ENCODE measurements at places on chromosomes 7 and 10.

GRCh38 chr7:151992375-151992774 is 33.1 kb upstream of the GALNT11 start:
- peak; percentile 11 for DNase-seq

DNA sequence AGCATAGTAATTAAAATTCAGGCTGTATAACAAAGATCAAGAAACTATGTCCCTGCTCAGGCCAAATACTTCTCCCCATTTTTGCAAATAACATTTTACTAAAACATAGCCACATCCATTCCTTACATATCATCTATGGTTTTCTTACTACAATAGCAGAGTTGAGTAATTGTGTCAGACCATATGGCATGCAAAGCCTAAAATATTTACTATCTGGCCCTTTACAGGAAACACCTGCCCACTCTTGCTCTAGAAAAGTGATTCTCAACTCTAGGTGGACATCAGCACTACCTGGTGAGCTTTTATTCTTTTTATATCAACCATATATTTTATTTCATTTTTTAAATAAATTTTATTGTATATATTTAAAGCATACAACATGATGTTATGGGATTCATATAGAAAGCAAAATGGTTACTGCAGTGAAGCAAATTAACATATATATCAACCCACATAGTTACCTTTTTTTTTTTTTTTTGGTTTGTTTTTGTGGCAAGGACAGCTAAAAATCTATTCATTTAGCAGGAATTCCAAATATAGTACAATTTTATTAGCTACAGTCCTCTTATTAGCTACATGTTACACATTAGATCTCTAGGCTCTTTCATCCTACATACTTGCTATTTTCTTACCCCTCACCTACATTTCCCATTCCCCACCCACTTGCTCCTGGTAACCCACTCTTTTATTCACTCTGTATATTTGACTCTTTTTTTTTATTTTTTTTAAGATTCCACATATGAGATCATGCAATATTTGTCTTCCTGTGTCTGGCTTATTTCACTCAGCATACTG is 19.6 kb downstream of the ABI1 start:
- no peak for DNase-seq

- DNase-seq = no peak
These were observed at the start of gene JAKMIP3 for GRCh38 chr10:132065491-132066105. Gene JAKMIP3, plus strand, starts transcription at chr10:132065946. Its CDS starts 38,863 bp downstream, at chr10:132104809.

DNA sequence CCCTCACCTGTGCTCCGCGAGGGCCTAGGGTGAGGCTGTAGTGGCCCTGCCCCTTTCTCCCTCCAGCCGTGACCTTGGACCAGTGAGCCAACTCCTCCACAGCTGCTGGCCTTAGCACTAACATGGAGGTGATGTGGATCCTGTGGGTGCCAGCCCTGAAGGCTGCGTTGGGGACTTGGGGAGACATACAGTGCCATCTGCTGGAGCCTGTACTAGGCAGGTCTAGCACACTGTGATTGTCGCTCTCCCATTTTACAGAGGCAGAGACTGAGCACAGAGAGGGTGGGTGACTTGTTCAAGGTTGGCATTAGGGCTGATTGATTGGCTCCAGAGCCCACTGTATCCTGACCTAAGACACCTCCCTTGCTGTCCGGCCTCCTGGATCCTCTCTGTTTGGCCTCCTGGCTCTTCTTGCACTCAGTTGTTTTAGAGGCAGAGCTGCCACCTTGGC is 37.6 kb downstream of the PRF1 start:
- no peak for DNase-seq

- DNase-seq = no peak
These were observed 8.6 kb downstream of the TMEM168 start for GRCh38 chr7:112781558-112781957.

DNA sequence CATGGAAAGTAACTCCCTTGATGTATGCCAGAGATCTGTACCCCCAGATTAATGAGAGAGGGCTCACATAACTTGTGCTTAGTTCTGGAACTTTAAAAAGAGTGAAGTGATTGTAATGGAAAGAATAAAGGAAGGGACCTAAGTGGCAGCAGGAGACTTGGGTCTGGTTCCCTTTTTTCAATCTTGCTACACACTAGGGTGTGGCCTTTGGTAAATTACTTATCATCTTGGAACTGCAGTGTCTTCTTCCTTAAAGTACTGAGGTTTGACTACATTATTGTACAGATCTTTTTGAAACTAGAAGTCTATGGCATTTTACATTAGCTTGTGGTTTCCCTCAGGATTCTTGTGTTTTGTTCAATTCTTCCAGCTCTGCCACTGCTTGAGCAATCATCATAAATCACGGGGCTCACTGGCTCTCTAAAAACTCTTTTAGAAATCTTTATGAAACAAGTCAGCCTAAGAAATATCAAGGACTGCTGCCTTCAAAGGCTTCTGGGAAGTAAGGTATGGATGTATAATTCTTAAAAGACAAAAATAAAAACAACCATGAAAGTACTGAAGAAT is 22.5 kb upstream of the CHRM2 start:
- DNase-seq = no peak

GRCh38 chr7:88700725-88701124 is 58.8 kb upstream of the ZNF804B start:
- no peak for DNase-seq

DNA sequence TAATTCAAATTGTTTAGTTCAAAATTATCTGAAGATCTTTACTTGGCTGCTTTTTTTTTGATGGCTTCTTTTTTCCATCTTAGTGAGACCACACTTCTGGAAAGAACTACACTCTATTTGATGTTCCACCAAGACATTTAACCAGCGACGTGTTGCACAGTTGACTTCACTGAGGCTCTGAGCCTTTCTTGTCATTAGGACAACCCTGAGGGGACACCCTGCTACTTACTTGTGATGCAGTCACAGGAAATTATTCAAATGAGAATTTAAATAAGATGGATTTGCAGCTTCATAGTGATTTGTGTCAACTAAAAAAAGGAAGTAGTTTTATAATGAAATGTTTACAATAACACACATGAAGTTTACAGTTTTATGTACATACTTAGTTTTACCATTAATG is 25.6 kb upstream of the PIK3CG start:
- no peak for DNase-seq

GRCh38 chr10:61612009-61612408 is 50.7 kb upstream of the CABCOCO1 start:
- DNase-seq = no peak

DNA sequence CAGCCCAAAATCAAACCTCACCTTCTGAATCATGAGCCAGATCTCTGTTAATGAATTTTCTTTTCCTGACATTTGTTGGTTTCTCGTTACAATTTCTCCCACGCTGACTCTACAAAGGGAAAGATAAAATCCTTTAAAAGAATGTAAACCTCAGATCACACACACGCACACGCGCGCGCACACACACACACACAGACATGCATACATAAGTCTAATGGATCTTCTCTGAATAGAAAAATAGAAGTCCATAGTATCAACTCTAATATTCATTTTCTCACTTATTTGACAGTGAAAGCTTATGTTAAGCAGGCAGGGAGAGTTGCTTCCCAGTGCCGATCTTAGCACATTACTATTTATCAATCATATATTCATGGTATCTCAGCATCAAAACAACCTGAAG is 1.4 kb downstream of the ETV1 start:
- no peak for DNase-seq

DNA sequence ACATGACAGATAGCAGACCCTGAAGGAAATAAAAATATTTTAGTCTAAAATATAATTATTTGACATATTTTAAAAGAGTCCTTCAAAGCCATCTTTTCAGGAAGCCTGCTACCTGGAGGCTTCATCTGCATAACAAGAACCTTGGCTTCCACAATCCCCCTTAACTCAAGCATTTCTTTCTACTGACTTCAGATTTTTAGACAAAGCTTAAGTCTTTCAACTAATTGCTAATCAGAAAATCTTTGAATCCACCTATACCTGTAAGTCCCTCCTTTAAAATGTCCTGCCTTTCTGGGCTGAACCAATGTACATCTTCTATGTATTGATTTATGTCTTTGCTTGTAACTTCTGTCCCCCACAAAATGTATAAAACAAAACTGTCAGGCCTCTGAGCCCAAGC is 23.5 kb upstream of the PRF1 start:
- DNase-seq = no peak

GRCh38 chr10:72322280-72323058 is 32.2 kb downstream of the DNAJB12 start:
- no peak for DNase-seq

DNA sequence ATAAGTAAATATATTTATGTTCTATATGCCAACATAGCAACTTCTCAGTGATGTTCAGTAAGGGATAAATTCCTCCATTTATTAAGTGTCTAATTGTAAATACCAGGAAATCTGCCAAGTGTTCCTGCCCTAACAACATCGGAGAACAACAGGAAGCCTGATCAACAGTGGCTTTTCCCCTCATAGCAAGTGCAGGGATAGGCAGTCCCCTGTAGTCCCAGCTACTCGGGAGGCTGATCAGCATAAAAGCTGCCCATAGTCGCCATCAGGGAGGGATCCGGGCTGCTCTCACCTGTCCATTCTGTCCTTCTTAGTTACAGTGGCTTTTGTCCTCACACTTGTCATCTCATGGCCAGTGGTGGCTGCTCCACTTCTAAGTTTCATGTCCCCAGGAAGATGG is 141.3 kb downstream of the IDE start:
- DNase-seq = no peak

- DNase-seq = no peak
These were observed 13.1 kb downstream of the C10orf105 start for GRCh38 chr10:71706216-71707121.

- DNase-seq = no peak
These were observed 1.2 kb downstream of the FGF8 start for GRCh38 chr10:101774589-101775272.

- DNase-seq = no peak
These were observed 101.0 kb upstream of the GATA3 start for GRCh38 chr10:7953447-7953846.

DNA sequence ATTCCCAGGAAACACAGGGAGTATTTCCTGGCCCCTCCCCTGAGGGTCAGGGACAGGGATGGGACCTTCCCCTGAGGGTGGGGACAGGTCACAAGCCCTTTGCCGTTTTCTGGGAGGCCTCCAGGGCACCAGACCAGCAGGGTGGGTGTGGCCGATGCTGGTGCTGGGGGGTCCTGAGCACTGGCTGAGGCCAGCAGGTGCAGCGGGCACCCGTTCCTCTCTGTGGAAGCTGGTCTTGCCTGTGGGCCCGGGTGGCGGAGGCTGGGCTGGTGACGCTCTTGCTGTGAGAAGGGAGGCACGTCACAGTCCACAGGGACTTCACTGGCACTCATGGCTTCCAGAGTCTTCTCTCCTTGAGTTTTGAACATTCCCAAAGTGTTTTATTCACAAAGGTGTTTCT is 44.2 kb upstream of the CFAP46 start:
- no peak for DNase-seq

GRCh38 chr7:125355899-125356298 is 426.3 kb upstream of the POT1 start:
- DNase-seq = no peak

DNA sequence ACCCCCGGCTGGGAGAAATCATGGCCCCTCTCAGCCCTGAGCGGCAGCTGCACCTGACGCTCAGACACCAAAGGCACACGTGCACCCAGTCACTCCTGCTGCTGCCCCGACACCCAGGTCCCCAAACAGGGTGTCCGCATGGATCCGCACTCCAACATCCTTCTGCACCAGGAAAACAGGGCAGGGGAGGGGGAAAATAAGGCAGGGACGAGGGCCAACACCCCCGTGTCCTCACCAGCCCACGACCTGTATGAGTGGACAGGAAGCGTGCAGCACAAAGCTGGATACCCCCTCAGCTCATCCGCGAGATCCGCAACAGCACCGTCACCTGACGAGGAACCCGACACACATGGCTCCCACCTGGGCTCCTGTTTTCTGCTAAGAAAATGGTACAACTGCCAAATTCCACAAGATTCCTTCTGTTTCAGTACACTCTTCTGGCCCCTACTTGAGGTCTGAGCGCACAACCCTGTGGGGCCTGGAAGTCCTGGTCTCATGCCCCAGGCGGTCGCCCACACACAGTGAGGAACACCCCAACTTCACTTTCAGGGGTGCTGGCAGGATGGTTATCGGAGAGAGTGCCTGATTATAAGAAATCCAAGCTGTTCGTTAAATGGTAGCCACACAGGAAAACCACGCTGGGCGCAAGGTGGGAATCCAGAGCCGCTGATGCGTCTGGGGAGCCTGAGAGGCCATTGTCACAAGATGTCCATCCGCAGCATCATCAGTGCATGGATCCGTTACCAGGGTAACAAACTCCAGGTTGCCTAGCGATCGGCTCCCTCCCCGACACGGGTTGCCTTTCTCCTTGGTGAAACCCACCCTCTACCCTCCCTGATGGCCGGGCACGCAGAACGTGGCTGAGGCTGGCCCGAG is 63.6 kb downstream of the ZRANB1 start:
- DNase-seq = no peak

DNA sequence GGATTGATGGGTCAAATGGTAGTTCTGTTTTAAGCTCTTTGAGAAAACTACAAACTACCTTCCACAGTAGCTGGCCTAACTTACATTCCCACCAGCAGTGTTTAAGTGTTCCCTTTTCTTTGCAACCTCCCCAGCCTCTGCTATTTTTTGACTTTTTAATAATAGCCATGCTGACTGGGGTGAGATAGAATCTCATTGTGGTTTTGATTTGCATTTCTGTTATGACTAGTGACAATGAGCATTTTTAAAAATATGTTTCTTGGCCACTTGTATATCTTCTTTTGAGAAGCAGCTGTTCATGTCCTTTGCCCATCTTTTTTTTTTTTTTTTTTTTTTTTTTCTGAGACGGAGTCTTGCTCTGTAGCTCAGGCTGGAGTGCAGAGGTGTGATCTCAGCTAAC is 155.2 kb upstream of the BMPER start:
- no peak for DNase-seq

DNA sequence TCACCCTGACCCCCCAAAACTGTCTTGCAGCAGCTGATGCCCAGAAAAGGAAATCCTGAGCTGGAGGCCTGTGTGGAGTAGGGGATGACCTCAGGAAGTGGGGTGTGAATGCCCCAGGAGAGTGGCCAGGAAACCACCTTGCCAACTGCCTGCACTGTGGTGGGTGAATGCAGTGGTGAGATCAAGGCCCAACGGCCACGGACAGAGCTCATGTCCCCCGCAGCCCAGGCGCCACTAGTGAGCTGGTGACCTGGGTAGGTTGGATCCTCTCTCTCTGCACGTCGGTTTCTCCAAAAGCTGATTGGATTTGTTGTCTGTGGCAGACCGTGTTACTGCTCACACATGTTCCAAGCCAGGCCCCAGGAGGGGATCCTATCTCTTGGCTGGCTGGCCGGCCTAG is 448.9 kb downstream of the TCERG1L start:
- no peak for DNase-seq

DNA sequence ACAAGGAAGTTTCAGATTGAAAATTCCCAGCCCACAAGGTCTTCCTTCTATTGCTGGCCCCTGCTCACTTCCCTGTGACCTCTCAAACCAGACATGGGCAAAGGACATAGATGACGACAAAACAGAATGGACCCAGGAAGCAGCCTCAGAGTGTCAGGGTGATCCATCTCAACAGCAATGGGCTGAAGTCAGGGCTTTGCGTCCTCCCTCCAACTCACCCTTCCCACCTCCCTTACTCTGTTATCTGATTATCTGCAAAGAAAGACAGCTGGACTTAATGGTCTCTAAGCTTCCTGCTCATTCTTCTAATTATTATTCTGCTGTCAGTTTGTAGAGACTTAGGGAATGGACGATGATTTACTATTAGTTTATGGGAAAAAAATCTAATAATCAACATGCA is 115.9 kb downstream of the PIP4K2A start:
- no peak for DNase-seq

- DNase-seq = no peak
These were observed 317.2 kb downstream of the BBS9 start for GRCh38 chr7:33446551-33446950.

All from stimulated activated CD4-positive, alpha-beta T cell treated with anti-CD3 and anti-CD28 coated beads, Interleukin-4, amount 100 ng/mL, for 48 hours (primary cell).